ENCODE measurements at places on chromosomes 1 and 21.

- no peak for DNase-seq
Observed at GRCh38 chr1:5718831-5719632, 273.2 kb downstream of the NPHP4 start.

DNA sequence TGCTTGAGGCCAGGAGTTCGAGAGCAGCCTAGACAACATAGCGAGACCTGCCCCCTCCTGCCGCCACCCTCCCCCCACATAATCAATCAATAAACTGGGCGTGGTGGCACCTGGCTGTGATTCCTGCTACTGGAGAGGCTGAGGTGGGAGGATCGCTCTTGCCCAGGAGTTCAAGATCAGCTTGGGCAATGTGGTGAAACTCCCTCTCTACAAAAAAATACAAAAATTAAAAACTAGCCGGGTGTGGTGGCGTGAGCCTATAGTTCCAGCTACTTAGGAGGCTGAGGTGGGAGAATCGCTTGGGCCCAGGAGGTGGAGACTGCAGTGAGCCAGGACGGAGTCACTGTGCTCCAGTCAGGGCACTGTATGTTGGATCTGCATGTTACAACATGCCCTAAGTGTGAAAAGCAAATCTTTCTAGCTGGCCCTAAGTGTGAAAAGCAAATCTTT is 7.0 kb upstream of the MDM4 start:
- no peak for DNase-seq

GRCh38 chr21:42654179-42654912 is 925 bp downstream of the PDE9A start:
- DNase-seq = no peak

DNA sequence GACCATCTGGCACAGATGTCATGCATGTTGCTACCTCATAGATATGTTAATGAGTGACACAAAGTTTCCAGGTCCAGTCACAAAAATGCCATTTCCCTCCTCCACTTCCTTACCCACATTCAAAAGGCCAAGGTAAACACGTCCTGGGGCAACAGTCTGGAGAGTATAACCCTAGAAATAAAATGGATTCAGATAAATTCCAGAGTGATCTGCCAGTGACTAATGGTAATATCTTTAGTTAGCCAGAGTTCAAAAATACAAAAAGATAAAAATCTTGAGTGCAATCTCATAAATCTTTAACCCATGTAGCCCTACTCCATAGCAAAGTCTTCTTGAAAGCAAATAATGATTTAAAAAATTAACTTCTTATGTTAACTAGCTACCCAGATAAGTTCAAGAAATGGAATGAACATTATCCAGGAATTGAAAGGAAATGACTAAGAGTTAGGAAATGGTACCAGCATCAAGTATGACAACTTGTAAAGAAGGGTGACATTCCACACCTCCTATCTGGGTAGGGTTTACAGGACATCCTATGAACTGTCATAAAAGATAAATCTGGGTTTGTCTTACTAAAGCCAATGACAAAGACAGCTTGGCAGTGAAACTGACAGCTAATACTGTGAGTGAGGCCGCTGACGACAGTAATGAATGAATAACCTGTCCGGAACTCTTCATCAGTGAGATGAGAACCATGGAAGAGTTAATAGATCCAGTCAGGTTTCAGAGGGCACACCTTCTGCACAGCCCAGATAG is 18.1 kb downstream of the RGS2 start:
- no peak for DNase-seq

- DNase-seq = no peak
Observed at GRCh38 chr1:81330521-81330920, 470.2 kb upstream of the ADGRL2 start.

GRCh38 chr1:246669659-246670058 is 54.5 kb upstream of the SCCPDH start:
- no peak for DNase-seq

DNA sequence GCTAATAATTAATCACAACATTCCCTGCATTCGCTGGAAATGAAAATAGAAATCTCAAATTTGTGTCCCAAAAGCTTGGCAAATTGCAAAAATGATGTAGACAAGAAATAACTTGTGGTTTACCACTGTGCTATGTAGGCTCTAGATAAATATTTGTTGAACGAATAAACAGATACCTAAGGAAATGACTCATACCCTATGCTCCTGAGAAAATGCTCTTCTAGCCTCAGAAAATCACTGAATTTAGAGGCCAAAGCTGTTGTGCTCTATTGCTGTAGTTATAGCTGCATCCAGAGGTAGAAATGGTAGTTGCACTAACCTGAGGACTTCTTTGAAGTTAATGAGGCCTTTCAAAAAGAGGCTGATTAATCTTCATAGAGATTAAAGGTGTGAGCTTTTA is 142.0 kb upstream of the ZNHIT6 start:
- DNase-seq = no peak

DNA sequence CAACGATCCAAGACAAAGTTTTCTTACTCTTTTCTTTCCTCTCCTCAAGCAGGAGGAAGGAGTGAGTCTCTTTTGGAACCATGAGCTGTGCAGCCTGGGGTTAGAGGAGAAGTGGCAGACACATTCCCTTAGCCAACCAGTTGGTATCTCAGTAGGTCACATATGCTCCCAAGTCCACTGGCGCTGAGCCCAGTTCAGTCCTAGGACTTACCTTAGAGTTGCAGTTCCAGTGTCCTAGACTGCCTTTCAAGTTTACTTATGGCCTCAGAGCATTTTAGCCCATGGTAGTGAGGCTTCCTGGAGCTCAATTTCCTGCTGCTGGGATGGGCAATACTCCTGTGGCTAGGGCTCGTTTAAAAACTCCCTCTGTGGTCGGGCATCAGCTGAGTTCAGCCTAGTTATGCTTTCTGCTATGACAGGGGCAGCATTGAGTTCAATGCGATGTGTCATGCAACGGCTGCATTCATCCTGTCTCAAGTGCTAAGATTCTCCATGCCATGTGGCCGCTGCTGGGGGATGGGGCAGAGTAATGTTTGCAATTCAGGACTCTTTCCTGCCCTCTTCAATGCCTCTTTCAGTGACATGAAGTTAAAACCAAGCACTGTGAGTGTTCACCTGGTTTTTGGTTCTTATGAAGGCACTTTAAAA is 103.8 kb downstream of the LRRC7 start:
- DNase-seq = no peak

GRCh38 chr1:150561254-150561973 is 12.2 kb downstream of the ADAMTSL4 start:
- DNase-seq = peak; percentile 97

DNA sequence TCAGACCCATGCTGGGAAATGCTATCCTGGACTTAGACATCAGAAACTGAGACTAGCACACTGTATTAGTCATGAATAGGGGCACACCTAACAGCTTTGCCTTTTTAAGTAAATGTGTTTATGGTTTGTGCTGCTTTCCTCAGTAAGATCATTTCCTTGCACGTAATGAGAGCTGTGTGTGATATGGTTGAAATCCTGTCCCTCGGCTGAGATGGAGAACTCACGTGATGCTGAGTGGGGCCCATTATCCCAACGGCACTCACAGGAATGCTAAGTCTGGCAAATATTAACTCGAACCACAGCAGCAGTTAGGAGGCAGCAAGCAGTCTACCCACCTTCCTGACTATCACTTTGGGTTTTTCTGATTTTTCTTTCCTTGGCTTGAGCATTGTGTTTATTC is 38.2 kb downstream of the BCL9 start:
- DNase-seq = no peak

DNA sequence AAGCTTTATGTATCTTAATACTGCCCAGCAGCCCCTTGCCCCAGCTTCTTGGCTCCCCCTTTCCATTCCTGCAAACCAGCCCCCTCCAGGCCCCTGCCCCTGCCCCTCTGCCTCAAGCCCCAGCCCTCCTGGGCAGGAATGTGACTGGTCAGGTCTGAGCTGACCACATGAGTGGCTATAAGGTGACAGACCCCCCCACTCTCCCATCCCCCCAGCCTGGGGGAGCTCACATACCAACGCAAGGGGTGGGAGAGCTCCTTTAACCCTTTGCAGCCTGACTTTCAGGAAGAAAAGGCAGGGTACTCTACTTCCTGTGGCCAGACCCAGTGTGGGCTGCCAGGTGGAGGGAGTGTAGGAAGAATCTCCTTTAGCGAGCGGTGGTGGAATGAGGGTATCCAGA is 33.2 kb downstream of the AHDC1 start:
- DNase-seq = no peak

- no peak for DNase-seq
Observed at GRCh38 chr1:53140451-53140850, 2.0 kb downstream of the SLC1A7 start.

- no peak for DNase-seq
Observed at GRCh38 chr1:243587823-243588560, 262.1 kb downstream of the AKT3 start.

DNA sequence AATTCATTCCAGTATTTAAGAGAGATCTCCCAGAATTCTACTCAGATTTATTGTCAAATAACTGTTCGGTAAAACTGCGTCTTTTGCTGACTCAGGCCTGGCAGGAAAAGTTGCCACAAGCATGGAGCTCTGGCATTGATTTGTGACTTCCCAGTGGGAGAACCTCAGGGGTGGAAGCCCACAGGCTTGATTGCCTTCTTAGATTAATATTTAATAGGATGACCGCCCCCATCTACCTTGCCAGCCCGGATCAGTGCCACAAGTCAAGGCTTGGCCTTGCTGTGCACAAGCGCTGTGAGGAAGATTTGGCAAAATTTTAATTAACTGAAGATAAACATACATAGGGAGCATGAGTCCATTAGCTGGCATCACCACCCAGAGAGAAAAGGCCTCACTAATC is 93.5 kb downstream of the LRIG2 start:
- no peak for DNase-seq

GRCh38 chr1:189597083-189597482 is 880.6 kb downstream of the BRINP3 start:
- no peak for DNase-seq

GRCh38 chr1:102640872-102641271 is 467.4 kb downstream of the COL11A1 start:
- DNase-seq = no peak

DNA sequence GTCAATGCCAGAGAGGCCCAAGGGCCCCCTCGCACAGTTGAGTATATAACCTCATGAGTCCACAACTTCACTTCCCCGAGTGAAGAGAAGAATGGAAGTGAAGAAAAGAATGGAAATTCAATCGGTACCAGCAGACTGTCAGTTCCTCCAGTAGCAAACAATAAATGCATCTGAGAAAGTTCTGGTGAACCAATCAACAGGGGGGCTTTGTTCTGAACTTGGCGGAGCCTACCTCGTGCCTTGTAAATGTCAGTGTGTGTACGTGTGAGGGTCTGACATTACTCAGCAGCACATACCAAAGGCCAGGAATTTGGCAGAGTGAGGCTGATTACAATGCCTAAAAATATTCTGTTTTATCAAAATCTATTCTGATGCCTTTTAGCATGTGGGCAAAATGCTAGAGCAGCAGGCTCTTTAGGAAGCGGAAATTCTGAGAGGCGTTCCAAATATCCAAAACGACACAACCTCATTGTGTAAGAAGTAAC is 238.5 kb downstream of the LTN1 start:
- DNase-seq = no peak

DNA sequence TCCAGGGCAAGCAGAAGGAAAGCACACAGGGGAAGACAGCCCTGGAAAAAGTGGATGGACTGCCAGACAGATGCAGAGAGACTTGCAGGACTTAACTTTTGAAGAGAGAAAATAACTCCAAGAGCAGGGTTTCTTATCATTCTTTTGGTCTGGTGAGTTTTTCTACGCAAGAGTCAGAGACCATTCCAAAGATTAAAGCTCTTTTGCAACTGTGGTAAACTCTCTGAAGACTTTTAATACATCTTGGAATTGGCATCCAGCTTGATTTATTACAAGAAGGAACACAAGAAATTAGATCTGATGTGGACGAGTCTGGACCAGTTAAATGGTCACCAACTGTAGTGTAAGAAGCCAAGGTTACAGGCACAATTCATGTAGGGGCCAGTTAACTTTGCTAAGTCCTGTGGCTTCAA is 153.4 kb downstream of the SIPA1L2 start:
- DNase-seq = no peak

- no peak for DNase-seq
Observed at GRCh38 chr1:70987497-70987896, 60.1 kb downstream of the PTGER3 start.

GRCh38 chr1:98147280-98147679 is 226.4 kb upstream of the DPYD start:
- no peak for DNase-seq

- no peak for DNase-seq
Observed at GRCh38 chr1:93888900-93889299, 9.9 kb upstream of the DNTTIP2 start.

DNA sequence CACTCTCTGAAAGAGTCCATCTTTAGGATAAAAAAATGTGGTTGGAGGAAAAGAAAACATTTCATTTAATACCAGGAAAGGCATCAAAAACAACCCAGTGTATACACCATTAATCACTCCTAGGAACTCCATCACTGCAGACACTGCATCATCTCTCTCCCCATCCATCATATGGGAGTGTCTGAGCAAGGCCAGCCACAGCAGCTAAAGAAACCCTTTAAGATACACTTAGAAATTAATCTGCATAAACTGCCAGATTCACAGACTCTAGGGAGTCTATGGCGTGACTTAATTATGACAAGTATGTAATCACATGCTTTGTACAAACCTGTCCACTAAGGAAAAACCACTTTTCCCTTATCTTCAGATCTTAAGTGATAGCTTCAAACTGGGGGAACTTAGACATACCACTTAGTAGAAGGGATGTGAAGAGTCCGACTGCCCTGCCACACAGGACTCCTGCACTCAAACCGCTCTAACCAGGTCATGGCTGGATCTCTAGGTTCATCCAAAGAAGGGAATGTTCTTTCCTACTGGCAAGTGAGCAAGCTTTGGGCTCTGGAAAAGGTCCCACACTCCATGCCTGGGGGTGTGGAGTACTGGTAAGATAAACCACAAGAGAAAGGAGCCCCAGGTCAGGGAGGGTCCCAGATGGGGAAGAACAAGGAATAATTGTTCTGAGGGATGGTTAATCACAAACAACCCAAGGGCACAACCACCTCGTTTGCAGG is 61.0 kb upstream of the C8B start:
- no peak for DNase-seq

GRCh38 chr1:118254491-118255425 is 69.7 kb upstream of the SPAG17 start:
- DNase-seq = no peak

GRCh38 chr1:207897188-207897587 is 13.7 kb downstream of the CD34 start:
- DNase-seq = no peak

DNA sequence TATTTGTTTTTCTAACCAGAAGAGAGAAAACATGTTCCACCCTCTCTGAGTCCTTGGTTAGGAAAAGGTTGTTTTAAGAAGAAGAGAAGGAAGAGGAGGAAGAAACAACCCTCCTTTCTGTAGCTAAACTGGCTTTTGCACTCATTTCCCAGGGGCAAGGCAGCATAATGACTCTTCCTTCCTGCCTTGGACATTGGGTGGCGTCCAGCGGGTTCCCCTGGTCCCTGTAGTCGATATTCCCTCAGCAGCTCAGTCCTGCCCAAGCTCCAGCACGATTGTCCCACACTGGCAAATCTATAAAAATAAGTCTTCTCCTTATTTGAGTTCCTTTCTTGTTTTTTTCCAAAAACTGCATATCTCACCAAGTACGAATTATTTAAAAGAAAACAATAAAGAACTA is 81.2 kb downstream of the TEX35 start:
- no peak for DNase-seq

GRCh38 chr1:230792691-230793462 is 45.7 kb downstream of the CAPN9 start:
- no peak for DNase-seq

GRCh38 chr1:18452550-18452949 is 28.2 kb upstream of the KLHDC7A start:
- peak; percentile 14 for DNase-seq

- DNase-seq = no peak
Observed at GRCh38 chr1:50378770-50379169, 44.5 kb downstream of the DMRTA2 start.
